ENCODE measurements at places on chromosomes 1 and 21.

DNA sequence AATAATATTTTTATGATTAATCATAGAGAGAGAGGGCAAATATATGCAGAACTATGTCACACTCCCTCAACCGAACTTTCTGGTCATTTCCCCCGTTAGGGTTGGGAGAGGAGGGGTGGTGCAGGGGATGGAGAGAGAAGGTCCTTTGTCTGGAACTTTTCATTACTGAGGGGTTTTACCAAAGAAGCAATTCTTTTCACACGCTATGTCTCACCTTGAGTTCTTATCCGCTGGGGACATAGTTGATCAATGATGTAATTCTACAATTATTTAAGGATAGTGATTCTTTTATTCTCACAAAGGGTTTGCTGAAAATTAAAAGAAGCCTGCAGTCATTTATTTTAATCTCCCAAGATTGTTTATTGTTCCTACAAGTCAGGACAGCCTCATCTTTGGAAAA lies 98.3 kb upstream of the RUNX1 start:
- no peak for DNase-seq

- DNase-seq = no peak
These were observed 15.6 kb downstream of the FMO1 start for GRCh38 chr1:171263901-171264300.

DNA sequence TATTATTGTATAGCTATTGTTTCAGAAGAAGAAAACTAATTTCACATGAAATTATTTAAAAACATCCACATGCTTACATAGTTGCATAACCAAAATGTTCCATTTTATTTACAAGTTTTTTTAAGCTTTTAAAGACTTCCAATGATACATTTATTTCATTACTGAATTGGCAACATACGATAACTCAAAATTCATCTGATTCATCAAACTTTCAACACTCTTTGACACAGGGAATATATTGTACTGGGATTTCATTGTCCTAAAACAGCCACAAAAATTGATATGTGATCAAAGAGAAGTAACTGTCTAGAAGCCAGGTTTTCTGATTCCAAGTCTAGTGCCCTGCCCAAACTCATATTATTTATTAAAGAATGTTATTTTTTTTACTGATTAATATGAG lies 131.4 kb upstream of the USP24 start:
- no peak for DNase-seq

GRCh38 chr1:67777016-67777415 lies 56.3 kb downstream of the GNG12 start:
- DNase-seq = no peak

DNA sequence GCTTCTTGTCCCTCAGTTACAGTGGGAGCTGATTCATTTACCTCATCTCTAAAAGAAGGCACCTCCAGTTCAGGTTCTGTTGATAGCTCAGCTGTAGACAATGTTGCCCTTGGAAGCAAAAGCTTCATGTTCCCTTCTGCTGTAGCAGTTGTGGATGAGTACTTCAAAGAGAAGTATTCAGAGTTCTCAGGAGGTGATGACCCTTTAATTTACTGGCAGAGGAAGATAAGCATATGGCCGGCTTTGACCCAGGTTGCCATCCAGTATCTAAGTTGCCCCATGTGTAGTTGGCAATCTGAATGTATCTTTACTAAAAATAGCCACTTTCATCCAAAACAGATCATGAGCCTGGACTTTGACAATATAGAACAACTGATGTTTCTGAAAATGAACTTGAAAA lies 4.5 kb downstream of the ZBED6 start:
- no peak for DNase-seq

DNA sequence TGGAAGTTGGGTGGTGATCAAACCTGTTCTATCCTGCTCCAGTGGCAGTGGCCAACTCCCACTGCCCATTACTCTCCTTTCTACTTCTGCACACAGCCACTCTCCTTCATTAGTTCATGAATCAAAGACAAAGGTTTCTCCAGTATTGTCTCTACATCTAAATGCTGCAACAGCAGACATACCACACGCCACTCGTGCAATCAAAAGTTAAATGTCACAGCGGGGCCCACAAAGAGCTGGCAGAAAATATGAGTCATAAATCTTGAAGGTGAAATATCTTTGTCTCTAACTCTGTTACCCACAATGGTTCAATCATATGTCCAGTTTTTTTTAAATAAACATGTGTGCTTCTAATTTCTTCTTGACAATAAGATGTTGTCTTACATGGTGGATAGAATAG lies 13.3 kb downstream of the APCS start:
- DNase-seq = no peak

DNA sequence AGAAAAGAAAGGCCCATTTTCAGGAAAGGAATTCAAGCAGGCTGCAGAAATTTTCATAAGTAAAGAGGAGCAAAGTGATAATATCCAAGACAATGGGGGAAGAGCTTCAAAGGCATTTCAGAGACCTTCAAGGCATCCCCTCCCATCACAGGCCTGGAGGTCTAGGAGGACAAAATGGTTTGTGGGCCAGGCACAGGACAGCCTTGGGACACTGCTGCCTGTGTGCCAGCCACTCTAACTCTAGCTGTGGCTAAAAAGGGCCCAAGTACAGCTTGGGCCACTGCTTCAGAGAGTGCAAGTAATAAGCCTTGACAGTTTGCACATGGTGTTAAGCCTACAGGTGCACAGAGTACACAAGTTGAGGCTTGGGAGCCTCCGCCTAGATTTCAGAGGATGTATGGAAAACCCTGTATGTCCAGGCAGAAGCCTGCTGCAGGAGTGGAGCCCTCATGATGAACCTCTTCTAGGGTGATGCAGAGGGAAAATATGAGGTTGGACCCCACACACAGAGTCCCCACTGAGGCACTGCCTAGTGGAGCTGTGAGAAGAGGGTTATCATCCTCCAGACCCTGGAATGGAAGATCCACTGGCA lies 51.8 kb upstream of the ZSWIM5 start:
- no peak for DNase-seq

DNA sequence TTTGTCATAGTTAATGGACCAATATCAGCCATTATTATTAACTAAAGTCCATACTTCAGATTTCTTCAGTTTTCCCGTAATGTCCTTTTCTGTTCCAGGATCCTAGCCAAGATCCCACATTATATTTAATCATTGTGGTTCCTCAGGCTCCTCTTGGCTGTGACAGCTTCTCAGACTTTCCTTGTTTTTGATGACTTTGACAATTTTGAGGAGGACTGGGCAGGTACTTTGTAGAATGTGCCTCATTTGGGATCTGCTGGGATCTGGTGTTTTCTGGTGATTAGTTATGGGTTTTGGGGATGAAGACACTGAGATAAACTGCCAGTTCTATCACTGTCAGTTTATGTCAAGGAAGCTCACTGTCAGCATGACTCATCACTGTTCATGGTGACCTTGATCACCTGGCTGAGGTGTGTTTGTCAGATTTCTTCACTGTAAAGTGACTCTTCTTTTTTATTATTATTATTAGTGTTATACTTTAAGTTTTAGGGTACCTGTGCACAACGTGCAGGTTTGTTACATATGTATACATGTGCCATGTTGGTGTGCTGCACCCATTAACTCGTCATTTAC lies 66.3 kb downstream of the PCBP3 start:
- no peak for DNase-seq

DNA sequence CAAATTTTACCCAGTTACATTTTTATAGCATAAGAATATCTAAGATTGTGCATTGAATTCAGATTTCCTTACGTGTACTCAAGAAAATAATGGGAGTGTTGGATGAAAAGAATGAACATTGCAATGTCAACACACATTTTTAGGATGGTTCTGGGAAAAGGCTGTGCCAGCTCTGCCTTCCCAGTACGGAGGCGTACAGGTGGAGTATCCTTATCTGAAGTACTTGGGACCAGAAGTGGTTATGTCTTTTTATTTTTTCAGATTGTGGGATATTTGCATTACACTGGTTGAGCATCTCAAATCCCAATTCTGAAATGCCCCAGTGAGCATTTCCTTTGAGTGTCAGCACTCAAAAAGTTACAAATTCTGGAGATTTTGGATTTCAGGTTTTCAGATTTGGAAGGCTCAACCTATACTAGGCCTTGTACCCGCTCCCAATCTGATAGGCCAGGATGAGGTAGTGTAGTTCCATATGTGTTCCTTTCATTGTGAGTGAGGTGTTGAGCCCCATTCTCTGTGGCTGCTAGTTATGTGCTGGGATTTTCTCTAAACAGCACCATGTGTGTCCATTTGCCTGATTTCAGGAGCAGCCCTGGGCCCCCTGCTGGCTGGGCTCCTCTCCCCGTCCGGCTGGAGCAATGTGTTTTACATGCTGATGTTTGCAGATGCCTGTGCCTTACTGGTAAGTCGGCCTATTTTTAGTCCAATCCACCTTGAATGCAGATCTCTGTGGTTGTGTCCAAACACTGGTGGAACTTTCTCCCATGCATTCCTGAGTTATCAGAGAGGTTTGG lies 60.8 kb downstream of the SLC37A1 start:
- no peak for DNase-seq

All from cortex of kidney (tissue), 1 donor.